ENCODE measurements at places on chromosomes 1 and 21.

GRCh38 chr1:114078116-114078515 is 75.6 kb downstream of the SYT6 start:
- no peak for DNase-seq

DNA sequence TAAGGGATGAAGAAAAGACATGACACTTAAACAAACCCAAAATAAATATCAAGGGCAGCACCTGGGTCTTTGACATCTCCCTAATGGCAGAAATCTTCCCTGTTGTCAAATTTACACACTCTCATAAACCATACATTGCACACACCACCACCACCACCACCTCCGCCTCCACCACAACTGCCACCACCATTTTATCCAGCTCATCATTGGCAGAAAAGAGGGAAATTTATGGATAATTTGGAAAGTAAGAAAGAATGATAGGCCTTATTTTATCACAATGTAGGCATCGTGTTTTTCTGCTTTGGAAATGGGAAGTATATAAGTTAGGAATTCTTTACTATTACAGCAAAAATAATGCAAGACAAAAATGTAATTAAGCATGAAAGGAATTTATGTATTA is 27.3 kb upstream of the RGS13 start:
- DNase-seq = no peak

DNA sequence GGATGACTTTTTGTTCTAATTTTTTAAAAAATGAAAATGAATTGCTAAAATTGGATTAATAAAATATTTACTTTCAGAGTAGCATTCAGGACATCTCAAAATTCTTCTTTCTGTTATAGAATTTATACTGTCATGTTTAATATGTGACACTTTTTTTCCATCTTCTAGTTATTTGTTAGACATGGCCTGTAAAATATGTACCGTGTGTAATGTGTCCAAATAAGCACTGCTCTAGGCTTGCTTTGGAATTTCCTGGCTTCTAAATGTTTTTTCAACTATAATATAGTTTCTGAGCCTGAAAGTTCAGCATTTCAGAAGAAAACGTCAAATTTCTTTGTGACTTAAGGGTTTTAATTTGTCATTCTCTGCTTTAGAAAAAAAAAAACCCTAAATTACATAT is 243.6 kb downstream of the DNM3 start:
- no peak for DNase-seq

- no peak for DNase-seq
These were observed 4.7 kb downstream of the ZNF648 start for GRCh38 chr1:182056601-182057366.

DNA sequence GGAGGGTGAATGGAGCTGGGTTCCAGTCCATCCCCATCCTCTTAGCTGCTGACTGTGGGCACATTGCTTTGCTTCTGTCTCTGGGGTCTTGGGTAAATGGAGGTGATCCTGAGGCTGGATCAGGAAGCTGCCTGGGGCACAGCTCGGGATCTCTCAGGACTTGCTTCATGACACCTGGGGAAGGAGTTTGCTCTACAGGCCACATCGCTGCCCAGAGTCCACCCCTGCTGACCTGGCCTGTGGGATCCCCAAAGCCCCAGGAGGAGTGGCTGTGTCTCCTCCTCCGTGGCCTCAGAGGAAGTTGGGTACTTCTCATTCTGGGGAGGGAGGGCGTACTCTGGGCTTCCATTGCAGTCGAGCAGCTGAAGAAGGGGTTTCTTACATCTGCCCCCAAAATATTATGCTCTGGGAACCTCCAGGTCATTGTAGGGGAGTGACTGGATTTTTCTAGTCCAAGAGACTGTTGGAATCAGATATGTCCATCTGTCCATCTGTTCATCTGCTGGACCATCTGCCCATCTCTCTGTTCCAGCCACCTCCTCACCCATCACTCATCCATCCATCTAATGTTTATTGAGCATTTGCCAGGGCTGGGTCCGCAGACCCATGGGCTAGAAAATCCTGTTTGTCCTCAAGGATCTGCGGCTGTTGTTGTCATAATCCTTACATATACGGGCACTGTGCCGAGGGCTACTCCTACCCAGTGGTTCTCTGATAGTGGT is 45.9 kb downstream of the ARHGEF10L start:
- no peak for DNase-seq

DNA sequence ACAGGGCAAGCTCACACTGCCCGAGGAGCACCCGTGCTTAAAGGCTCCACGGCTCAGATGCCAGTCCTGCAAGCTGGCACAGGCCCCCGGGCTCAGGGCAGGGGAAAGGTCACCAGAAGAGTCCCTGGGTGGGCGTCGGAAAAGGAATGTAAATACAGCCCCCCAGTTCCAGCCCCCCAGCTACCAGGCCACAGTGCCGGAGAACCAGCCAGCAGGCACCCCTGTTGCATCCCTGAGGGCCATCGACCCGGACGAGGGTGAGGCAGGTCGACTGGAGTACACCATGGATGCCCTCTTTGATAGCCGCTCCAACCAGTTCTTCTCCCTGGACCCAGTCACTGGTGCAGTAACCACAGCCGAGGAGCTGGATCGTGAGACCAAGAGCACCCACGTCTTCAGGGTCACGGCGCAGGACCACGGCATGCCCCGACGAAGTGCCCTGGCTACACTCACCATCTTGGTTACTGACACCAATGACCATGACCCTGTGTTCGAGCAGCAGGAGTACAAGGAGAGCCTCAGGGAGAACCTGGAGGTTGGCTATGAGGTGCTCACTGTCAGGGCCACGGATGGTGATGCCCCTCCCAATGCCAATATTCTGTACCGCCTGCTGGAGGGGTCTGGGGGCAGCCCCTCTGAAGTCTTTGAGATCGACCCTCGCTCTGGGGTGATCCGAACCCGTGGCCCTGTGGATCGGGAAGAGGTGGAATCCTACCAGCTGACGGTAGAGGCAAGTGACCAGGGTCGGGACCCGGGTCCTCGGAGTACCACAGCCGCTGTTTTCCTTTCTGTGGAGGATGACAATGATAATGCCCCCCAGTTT is 1.3 kb downstream of the CELSR2 start:
- no peak for DNase-seq

- no peak for DNase-seq
These were observed 81.0 kb downstream of the PLPPR5 start for GRCh38 chr1:98923667-98924066.

DNA sequence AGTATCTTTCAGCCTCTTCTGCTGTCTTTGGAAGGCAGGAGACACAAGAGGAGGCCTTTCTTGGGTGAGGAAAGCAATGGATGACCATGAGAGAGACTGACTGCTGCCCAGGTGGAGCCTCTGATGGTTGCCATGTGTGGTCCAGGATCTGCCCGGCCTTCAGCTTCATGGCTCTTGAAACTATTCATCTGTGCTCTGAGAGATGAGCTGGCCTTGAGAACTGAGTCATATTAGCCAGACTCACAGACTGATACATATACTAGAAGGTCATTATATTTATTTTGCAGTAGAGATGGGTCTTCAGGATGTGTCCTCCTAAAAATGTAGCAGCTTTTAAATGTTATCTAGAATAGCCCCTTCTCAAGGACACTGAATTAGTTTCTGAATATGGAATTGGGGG is 33.7 kb downstream of the PTGFRN start:
- DNase-seq = no peak

- no peak for DNase-seq
These were observed 47.6 kb upstream of the GJA5 start for GRCh38 chr1:147808025-147808424.

GRCh38 chr1:211381481-211382181 is 55.0 kb downstream of the TRAF5 start:
- no peak for DNase-seq

GRCh38 chr1:56550138-56550858 is 29.1 kb downstream of the PLPP3 start:
- no peak for DNase-seq

DNA sequence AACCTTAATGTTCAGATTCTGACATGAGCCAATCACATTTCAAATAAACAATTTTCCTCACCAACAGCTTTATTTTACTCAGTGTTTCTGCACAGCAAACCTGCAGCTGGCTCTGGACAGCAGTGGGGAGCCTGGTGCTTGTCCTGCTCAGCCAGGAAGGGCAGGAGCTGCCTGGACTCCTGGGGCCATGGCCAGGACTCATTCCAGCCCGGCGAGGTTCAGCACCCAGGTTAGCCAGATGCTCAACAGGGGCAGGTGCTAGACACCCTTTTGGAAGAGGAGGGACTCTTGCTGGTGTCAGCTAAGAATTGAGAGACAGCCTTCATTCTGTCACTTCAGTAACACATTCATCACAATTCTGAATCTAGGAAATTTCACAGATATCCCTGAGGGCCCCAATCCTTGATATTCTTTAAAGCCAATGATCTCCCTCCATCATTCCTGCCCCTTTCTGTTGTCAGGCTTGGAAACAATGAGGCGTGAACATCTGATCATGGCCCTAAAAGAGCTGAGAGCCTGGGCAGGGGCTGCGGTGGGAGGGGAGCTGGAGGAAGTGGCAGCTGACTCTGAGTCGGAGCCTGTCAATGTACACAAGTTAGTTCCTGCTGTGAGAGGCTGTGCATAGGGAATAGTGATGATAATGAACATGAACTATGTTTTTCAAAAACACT is 251.3 kb downstream of the SDCCAG8 start:
- DNase-seq = no peak

- no peak for DNase-seq
These were observed 25.5 kb downstream of the SYT2 start for GRCh38 chr1:202684716-202685115.

DNA sequence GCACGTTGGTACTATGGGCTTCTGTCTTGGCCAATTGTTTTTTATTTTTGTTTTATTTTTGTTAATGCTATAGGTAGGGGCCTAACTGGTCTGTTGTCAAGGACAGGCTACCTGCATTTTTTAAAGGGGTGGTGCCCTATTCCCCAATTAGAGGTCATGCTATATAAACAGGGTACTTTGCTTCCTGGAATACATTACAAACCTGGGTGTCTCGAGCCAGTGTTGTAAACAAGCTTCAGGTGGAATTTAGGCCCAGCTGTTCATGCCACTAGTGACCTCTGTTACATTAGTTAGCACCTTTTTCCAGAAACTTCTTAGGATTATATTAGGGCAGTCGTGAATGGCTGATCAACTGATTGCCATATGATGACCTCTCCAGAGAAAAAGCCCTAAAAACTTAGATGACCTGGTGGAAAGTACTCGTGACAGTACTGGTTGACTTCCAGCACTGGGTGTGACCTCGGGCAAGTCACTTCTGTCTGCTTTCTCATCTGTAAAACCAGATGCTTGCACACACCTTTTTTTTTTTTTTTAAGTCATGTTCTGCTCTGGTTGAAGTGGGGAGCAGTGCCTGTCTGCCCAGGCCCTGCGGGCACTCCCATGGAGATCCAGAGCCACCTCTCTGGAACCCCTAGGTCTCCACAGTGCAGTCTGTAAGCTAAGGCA is 46.5 kb downstream of the ELK4 start:
- DNase-seq = no peak

- no peak for DNase-seq
These were observed 27.2 kb downstream of the SYT6 start for GRCh38 chr1:114126261-114127095.

GRCh38 chr1:2451741-2452140 is 24.3 kb upstream of the PLCH2 start:
- peak; percentile 89 for DNase-seq

- no peak for DNase-seq
These were observed 321.6 kb downstream of the PLPP3 start for GRCh38 chr1:56257726-56258125.

GRCh38 chr1:111203681-111204200 is 3.3 kb upstream of the DENND2D start:
- DNase-seq = peak; percentile 44

DNA sequence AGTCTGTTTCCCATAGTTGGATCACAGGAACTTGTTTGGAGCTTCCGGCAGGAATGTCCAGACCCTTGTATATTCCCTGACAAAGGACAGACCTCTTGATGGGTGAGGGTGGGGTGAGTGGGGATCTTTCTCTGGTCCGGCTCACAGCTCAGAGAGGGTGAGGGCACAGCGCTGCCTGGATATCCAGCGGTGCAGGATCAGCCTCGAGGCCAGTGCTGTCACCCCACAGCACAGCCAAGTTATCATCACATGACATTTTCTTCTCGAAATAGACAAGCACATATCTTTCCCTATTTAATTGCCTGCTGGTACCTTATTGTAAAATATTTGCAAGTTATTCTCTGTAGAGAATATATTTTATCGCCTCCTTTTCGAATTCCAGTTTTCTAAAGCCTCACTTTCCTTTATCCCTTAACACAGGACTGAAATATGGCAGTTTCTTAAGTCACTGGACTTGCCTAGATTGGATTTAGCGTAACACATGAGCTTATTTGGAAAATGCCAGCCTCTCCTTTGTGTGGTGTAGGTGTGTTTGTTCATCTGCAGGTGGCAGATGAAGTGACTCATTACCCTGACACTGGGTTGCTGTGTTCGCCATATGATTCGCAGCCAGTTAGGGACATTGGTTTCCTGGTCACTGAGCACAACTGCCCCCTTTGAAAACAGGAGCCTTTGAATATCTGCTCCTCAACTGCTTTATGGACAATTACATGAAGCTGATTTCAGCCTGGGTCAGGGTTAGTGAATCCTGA is 21.4 kb downstream of the CLIC6 start:
- DNase-seq = peak; percentile 9

DNA sequence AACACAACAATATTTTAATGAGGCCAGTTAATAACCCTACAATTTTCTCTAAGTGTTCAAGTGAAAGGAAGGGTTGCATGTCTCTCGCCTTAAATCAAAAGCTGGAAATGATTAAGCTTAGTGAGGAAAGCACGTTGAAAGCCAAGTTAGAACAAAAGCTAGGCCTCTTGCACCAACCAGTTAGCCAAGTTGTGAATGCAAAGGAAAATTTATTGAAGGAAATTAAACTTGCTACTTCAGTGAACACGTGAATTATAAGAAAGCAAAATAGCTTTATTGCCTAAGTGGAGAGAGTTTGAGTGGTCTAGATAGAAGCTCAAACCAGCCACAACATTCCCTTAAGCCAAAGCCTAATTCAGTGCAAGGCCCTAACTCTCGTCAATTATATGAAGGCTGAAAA is 135.6 kb downstream of the DUSP10 start:
- no peak for DNase-seq

DNA sequence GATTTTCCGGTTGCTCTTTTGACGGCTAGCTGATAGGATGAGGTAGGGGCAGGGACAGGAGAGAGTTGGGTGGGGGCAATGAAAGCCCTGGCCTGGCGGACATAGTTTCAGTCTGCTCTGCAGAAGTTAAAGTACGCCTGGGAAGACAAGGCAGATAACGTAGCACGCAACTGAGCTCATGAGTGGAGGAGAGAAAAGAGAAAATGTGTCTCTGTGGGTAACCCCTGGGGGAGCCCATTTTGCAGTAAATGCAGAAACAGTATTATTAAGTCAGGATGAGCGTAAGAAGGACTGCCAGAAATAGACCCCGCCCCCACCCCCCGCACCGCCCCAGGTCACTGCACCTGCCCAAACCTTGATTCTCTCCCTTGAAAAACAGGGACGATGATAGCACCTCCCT is 51.7 kb upstream of the TARBP1 start:
- no peak for DNase-seq

GRCh38 chr21:45556645-45557615 is 14.7 kb upstream of the SLC19A1 start:
- DNase-seq = no peak

GRCh38 chr1:83909687-83910086 is 89.2 kb downstream of the TTLL7 start:
- DNase-seq = peak; percentile 53
